ENCODE measurements at places on chromosomes 11 and 22. TPM values are rescaled to one million over a fixed set of nuclear protein-coding genes. Genes with fewer than 3 reads are reported as not detected.

The THAP7 gene
- not detected for polyA plus RNA-seq

The KIRREL3 gene
- polyA plus RNA-seq: 3.4 TPM

The ZBTB16 gene
- polyA plus RNA-seq: not detected

The MOV10L1 gene
- 1.6 TPM for polyA plus RNA-seq

The PRR33 gene
- not detected for polyA plus RNA-seq

The FGF3 gene
- polyA plus RNA-seq: not detected

The MS4A10 gene
- not detected for polyA plus RNA-seq

The FAM111B gene
- not detected for polyA plus RNA-seq

The OR52E4 gene
- polyA plus RNA-seq: not detected

The NDUFC2 gene
- 1,161 TPM for polyA plus RNA-seq

The OR2D2 gene
- not detected for polyA plus RNA-seq

The EXPH5 gene
- 6.3 TPM for polyA plus RNA-seq

The PATE4 gene
- polyA plus RNA-seq: not detected
